ENCODE measurements at places on chromosomes 2 and 18.

DNA sequence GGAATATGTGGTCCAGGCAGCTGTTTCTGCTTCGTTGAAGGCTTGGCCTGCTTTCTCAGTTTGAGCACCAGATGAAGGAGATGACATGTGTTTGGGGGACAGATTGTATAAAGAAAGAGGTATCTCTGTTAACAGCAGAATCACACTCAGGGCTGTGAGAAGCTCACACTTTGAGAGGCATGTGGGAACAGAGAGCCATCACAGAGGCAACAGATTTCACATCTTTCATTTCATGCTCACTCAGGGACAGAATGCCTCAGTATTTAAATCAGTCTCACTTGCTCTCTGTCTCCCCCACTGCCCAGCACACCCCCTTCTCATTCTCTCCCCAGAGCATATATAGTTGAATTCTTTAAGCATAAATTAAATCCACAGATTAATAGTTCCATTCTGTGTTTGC is 37.4 kb downstream of the KIAA2012 start:
- DNase-seq: no peak

- DNase-seq: no peak
These were observed 187.7 kb downstream of the EIPR1 start for GRCh38 chr2:3189961-3190360.

DNA sequence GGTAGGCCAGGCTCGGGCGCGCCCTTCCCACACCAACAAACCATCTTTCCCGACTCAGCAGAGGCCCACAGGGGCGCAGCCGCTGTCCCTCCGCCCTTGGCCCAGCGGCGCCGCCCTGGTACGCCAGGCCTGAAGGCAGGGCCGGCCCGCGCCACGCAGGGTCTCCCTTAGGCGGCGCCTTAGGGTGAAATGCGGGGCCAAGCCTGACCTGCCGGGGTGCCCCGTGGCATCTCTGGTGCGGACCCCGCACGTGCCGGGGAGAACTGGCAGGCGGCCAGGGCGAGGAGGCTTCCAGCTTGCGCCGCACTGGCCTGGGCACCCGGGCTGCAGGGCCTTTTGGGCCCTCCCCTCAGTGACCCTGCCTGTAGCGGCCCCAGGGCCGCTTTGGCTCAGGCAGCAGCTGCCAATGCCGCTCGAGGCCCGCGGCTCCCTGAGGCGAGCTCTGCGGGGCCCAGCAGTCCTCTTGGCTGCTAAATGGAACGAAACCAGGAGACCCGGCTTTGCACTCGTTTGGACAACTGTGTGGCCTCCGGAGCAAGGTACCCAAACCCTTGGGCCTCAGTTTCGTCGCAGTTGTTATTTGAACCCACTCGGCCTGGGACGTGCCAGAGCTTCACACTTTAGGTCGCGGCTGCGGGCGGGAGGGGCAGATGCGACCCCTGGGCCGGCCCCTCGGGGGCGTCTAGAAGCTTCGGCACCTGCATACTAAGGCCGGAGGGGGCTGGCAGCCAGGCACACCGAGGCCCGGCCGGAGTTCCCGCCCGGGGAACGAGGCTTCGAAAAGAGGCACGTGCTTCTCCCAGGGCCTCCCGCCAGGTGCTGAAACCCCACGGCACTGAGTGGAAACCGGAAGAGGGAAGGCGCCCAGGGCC is 8.5 kb downstream of the OTX1 start:
- DNase-seq: no peak

DNA sequence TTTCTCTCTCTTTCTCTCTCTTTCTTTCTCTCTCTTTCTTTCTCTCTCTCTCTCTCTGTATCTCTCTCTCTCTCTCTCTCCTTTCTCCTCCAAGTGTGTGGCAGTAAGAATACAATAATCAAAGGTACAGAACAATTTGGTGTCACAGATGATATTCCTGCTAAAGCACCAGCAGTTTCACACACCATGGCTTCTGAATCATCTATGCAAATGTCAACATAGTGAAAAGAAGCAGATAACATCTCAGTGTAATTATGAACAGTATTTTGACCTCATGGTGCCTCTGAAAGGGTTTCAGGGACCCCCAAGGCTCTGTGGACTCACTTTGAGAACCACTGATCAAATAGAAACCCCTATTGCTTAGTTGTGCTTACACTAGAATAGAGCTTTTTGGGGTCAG is 38.5 kb upstream of the CSRNP3 start:
- DNase-seq: no peak

DNA sequence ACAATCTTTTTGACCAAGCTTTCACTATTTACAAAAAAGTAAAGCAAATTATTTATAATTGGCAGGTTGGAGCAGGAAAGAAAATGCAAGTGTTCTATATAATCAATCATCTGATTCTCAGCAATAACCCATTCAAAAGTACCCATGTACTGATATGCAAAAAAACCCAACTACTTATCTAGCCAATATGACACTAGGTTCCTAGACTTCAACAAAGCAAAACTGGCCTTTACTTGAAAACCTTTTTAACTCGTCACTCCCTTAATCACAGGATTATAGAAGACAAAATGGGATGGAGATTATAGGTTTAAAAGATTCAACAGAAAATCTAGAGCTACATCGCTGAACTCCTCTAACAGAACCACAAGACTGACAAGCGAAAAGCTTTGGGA is 3.6 kb downstream of the TLK1 start:
- DNase-seq: no peak

- DNase-seq: no peak
These were observed 1.1 kb upstream of the FAM237A start for GRCh38 chr2:206641226-206641625.

DNA sequence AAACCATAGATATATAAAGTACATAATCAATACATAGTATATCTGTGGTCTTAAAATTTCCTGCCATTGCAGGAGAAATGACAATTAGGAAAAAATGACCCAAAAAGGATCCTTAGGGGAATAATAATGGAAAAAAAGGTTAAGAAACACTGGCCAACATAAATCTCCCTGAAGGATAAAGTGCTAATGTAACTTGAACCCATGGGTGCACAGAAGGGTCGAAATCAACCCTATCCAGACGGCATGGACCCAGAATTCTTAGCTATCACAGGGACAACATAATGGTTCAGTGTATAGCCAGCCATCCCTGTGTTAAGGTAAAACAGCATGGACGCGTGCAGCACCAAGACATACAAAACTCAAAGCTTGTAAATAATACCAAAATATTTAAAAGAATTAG is 150.8 kb downstream of the DYM start:
- no peak for DNase-seq

DNA sequence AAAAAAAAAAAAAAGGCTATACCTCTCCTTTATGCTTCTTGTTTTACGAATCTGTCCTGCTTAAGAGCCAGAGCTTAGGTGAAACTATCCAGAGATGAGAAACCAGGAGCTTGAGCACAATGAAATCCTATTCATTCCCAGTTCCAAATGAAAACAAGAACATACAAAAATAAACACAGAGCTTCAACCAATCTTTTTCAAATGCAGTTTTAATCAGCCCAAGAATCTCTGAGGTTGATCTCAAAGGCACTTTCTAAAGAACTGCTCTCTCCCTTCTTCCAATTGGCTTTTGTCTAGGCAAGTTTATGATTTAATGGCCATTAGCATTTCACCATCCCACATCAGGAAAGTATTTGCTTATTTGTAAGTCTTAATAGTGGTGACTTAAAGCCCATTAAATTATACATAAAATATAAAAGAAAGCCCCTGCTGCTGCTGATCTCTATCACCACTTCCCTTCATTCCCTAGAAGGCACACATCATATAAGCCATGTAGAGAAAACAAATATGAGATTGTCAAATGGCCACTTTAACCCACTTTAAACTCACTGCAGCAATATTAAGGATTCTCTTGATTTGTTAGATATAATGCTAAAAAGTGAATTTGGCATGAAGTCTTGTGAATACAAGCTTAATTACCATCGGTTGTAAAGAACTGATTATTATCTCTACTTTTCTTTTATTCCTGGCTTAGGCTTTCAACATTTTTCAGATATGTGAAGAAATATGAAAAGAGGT is 29.3 kb upstream of the SCN9A start:
- DNase-seq: no peak

- no peak for DNase-seq
These were observed 150.4 kb downstream of the ZFP36L2 start for GRCh38 chr2:43075811-43076585.

DNA sequence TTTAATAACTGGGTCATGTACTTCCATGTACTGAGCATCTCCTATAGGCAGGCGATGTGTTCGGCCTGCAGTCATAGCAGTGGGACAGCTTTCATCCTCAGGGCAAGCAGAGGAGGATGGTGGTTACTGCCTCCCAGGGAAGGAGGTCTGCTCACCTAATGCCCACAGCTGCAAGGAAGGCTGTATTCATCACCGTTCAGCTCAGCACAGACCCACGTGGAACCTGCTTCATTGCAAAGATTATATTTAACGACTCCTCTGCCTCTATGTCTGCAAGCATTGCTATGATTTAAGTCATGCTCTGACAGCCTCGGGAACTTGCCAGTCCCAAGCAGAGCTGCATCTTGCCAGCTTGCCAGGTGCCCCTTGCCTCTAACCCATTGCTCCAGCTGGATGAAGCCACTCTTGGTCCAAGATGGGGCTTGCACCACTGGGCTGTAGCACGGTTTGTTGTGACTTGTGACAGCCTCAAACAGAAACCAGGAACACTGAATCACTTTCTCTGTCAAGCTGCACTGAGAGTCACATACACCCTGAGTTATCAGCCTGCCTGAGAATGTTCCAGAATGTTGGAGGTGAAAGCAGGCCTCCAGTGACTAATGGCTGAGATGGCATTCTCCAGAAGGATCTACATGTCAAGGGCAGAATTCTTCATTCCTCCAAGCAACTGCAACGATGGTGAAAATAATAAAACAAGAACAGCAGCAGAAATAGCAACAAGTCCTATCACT is 651.1 kb upstream of the ID2 start:
- DNase-seq: no peak

GRCh38 chr18:2848247-2849246 is 1.7 kb downstream of the EMILIN2 start:
- no peak for DNase-seq

DNA sequence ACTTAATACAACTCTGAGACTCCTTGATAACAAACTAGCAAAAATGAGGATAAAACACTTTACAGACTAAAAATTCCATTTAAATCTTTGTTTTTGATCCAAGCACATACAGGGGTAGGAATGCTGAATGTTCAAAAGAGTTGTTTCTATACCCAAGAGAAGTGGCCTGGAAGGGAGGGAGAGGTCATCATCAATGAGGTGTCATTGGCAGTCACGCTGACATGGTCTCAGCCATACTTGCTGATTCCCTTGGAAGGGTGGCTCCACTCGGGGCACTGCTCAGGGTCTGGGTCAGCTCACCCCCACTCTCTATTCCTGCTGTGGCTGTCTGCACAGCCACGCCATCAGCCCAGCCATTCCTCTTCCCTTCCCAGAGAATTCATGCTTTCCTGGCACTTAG is 105.2 kb upstream of the PELI1 start:
- no peak for DNase-seq

GRCh38 chr2:233011702-233012131 is 1.3 kb downstream of the NGEF start:
- peak; percentile 24 for DNase-seq

GRCh38 chr18:58394602-58395425 is 234.1 kb downstream of the ALPK2 start:
- no peak for DNase-seq

DNA sequence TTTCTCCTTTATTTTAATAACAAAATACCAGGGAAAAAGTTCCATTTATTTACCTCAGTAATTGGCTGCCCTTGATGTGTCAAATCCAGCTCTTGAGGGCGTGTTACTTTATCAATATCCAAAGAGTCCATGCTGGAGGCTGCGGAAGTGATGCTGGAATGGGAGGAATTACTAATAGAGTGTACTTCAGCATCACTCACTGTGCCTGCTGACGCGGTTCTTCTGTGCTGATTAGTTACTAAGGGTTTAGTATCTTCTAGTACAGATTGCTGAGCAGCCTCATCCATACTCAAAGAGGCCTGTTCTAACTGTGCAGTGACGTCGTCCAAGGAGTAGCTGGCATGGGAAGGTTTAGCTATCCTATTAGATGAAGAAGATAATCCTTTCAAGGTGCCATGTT is 45.6 kb downstream of the RAPH1 start:
- DNase-seq: no peak

- DNase-seq: no peak
These were observed 113.9 kb downstream of the HNMT start for GRCh38 chr2:138078153-138078552.

DNA sequence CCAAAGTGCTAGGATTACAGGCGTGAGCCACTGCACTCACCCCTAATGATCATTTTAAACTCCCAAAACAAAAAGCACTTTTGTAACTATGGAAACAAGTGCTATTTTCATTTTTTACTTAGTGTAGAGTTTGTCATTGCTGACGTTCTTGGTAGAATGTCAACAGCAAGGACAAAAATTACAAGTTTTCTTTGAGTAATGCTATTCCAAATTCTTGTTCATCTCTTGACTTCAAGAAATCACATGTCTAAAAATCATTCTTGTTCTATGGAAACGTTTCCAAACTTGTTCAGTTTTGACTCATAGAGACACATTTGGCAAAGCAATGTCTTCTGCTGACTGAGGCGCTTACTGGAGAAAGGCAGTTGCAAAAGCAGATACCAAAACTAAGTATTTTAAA is 82.6 kb downstream of the MBP start:
- no peak for DNase-seq

- DNase-seq: no peak
These were observed 141.1 kb downstream of the HRH4 start for GRCh38 chr18:24601585-24601984.

- DNase-seq: no peak
These were observed 545.1 kb upstream of the PKDCC start for GRCh38 chr2:41502752-41503151.

GRCh38 chr2:74503506-74504475 is 3.7 kb downstream of the PCGF1 start:
- DNase-seq: no peak

- no peak for DNase-seq
These were observed 104.6 kb downstream of the SMC6 start for GRCh38 chr2:17649026-17649425.

GRCh38 chr18:44474591-44474990 is 206.1 kb upstream of the SETBP1 start:
- DNase-seq: no peak

- no peak for DNase-seq
These were observed 58.1 kb upstream of the ERBB4 start for GRCh38 chr2:212596688-212597087.

- no peak for DNase-seq
These were observed 17.3 kb downstream of the CCDC93 start for GRCh38 chr2:117996525-117996924.

- DNase-seq: no peak
These were observed 151.1 kb downstream of the FSHR start for GRCh38 chr2:49003201-49003600.

DNA sequence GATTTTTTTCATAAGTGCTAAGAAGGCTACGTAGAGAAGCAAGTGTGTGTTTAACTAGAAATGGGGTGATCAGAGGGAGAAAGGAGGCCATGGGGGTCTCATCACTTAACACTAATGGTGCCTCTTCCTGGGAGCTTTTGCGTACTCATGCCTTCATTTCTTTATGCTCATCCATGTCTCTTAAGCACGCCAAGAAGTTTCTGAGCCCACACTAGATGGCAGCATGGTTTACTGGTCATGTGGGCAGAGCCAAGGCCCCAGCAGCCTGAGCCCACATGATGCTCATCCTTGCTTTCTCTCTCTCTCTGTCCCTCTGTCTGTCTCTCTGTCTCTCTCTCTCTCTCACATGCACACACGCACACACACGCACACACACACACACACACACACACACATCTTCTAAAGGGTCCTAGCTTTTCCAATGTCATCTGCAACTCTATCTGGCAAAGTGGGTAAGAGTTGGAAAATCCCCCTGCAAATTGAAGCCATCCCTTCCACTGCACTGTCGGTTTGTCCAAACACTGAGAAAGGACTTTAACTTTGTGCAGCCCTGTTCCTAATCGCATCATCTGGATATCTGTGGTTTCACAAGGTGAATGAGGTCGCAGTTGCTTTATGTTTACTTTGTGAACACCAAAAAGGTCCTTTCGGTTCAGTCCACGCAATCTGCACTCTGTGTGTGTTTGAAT is 137.1 kb upstream of the CCDC68 start:
- DNase-seq: no peak
